T-helper 9 cell (primary cell): ENCODE measurements at places on chromosomes 4 and X.

DNA sequence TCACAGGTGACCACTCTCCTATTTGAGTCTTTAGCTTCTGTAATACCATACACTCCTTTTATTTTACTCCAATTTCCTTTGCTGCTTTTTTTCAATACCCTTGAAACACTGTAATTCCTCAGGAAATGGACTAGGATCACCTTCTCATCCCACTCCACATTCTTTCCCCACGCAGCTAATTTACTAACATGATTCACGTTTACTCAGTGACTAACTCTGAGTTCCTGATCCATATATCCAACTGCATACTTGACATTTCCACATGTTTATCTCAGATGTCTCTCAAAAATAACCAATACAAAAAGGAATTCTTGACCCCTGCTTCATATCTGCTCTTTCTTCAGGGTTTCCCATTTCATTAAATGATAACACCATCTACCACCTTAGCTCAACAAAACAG is 19.9 kb downstream of the RPS6KA6 start:
- DNase-seq: no peak

DNA sequence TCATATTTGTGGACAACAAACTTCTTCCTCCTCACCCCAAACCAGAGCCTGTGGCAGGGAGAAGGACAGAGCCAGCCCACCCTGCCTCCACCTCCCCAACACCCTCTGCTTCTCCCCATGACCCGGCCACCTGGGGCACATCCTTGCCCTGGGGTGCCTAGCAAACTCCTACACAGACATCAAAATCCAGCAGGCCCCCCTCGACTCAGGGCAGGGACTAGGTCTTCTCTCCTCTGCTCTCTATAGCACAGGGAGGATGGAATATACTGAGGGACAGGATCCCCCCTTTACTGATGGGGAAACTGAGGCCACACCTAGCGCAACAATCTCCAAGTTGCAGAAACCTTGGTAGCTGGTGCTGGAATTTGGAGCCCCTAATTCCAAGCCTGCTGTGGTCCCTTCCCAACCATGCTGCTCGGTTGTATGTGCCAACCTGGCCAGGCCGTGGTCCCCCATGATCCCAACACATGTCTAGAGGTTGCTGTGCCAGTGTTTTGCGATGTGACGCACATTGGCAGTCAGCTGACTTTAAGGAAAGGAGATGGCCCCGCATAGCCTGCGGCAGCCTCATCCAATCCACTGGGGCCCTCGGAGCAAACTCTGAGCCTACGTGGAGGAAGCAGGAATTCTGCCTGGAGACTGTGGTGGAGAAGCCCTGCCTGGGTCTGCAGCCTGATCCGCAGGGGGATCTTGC is 53.9 kb upstream of the ADRA2C start:
- no peak for DNase-seq

DNA sequence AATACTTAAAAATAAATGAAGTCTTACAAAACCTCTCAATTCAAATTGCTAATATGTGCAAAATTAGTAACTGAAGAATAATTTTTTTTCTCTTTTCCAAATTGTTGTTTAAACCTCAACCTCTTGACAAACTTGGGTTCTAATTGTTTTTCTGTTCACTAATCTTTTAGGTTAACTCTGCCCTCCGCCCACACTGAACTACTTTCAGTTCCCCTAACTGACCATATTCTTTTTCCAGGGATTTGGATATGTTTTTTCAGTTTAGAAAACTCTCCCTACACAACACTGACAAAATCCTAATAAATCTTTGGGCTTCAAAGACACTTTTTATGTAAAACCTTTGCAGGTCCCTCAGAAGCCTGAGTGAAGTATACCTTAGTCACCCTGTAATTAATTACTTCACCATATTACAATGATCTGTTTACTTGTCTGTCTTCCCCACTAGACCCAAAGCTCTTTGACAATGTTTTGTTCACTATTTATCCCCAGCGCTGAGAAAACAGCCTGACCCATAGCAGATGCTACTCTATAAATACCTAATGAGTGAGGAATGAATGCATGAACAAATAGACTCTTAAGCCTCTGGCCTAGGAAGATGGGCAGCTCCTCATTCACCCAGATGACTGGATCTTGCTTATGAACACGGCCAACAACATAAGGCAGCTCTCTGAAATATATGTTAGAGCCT is 134.9 kb downstream of the MAML3 start:
- no peak for DNase-seq

GRCh38 chrX:113075521-113075920 is 234.9 kb upstream of the AMOT start:
- no peak for DNase-seq

- no peak for DNase-seq
Measured at GRCh38 chr4:35151816-35152572, 1092.3 kb downstream of the ARAP2 start.

- no peak for DNase-seq
Measured at GRCh38 chr4:41725254-41725653, 23.3 kb downstream of the PHOX2B start.

DNA sequence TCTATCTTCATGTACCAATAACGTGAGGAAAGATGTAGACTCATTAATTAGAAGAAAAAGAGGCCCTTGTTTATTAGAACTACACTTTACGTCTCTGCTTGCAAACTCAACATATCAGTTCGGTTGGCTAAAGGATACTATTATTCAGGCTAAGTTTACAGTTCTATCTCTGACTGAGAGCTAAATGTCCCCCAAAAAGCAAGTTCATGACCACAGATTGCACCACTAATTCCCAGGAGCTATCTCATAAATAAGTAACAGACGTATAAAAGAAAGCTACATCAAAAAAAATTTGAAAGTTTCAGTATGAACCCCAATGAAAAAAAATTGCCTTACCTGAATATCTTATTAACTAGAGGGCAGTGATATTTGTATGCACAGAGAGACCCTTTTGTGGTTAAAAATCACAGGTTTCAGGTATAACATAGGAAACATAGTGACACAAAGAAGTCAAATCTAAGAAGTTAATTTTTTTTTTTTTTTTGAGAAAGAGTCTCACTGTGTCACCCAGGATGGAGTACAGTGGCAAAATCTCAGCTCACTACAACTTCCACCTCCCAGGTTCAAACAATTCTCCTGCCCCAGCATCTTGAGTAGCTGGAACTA is 128.9 kb downstream of the MAB21L2 start:
- no peak for DNase-seq

- no peak for DNase-seq
Measured at GRCh38 chr4:946517-947471, 14.5 kb downstream of the TMEM175 start.

GRCh38 chrX:20001588-20001987 is 10.7 kb upstream of the BCLAF3 start:
- no peak for DNase-seq

- DNase-seq: no peak
Measured at GRCh38 chr4:128364565-128364964, 77.0 kb upstream of the PGRMC2 start.

- DNase-seq: no peak
Measured at GRCh38 chr4:84499624-84499982, 511 bp upstream of the NKX6-1 start.

- no peak for DNase-seq
Measured at GRCh38 chrX:9227276-9227675, 193.3 kb upstream of the FAM9B start.

GRCh38 chrX:104522386-104522785 is 43.6 kb upstream of the IL1RAPL2 start:
- DNase-seq: no peak

GRCh38 chr4:97144199-97144598 is 999.1 kb downstream of the STPG2 start:
- no peak for DNase-seq

- DNase-seq: no peak
Measured at GRCh38 chr4:138595171-138595570, 353.0 kb upstream of the SLC7A11 start.

- no peak for DNase-seq
Measured at GRCh38 chrX:125340490-125340889, 20.8 kb downstream of the TEX13C start.

- no peak for DNase-seq
Measured at GRCh38 chr4:111400741-111401140, 744.5 kb upstream of the FAM241A start.

DNA sequence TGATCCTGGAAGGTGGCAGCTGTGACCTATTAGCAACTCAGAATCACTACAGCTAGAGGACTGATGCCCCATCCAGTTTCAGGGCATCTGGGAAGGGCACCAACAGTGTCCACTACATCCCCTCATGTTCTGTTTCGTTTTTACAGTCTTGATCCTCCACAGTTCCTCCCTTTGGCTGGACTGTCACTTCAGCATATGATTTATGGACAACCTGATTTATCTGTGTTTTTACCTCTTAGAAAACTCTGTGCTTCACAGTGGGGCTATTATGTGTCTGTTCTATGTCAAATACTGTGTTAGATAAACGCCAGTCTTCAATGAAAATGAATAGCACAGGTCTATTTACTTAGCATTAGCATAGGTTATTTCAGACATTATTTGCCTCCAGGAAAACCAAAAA is 63.1 kb upstream of the GRPR start:
- DNase-seq: no peak

- DNase-seq: no peak
Measured at GRCh38 chr4:39104255-39104654, 42.2 kb downstream of the KLHL5 start.

DNA sequence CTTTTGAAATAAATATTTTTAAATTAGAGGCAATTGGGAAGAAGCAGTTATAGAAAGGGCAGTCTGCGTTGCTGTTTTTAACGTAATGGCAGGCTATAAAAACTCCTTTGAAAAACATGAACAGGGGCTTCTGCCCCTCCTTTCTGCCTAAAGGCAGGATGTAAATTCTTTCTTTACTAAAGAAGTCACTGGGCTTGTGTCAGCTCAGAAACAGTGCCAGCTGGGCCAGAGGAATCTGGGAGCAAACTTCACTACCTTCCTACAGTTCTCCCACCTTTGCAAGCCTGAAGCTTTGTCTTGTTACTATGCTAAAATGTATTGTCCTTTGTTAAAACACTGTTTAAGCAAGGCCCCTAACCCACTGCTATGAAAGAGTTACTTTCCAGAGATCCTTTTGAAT is 1664.8 kb downstream of the RPA4 start:
- DNase-seq: no peak

DNA sequence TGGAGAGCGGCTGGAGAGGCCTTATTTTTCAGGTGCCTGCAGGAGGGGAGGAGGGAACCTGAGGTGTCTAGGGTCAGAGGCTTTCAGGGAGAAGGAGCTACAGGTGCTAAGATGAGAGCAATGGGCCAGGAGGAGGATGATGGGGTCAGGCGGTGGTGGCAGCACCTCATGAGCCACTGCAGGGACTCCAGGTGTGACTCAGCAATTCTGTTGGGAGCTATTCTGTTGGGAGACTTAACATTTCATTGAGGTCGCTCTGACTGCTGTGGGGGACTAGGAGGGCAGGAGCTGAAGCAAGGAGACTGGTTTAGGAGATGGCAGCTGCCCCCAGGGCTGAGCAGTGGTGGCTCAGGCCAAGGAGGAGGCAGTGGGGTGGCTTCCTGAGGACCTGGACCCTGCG is 65.0 kb downstream of the CLDN34 start:
- no peak for DNase-seq

- no peak for DNase-seq
Measured at GRCh38 chr4:111678908-111679307, 466.3 kb upstream of the FAM241A start.

DNA sequence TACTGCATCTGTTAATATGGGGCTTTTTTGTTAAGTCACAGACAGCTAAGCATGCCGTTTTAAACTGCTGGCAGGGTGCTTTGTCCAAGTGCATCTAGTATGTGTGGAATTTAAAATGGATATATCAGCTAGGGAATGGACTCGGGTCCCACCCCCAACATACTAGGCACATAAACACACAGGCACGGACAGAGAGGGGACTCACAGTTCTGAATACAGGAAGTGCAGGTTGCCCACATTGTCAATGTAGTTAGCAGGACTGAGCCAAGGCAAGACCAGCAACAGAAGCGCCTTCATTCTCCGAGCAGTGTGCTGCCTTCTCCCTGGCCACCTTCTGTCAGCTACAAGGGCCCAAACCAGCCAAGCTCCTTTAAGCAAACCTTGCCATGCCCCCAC is 33.6 kb downstream of the LNX1 start:
- no peak for DNase-seq

GRCh38 chr4:7020290-7020689 is 22.9 kb upstream of the TADA2B start:
- no peak for DNase-seq

DNA sequence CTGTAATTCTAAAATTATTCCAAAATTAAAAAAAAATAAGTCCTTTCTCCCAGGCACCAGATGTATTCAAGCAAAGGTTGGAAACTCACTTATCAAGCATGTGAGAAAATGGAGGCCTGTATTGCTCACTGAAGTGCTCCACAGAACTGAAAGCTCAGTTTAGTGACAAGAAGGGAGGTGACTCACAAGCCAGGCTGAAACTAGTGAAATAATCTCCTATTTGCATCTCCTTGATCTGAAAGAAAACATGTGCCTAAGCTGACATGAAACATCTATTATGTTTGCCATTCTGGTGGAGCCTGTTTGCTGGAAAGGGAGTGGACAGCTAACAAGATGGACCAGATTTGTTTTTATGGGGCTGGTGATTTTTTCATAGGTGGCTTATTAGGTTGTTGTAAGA is 54.0 kb upstream of the AMELX start:
- no peak for DNase-seq

GRCh38 chr4:123737156-123737555 is 340.6 kb downstream of the SPRY1 start:
- DNase-seq: no peak

DNA sequence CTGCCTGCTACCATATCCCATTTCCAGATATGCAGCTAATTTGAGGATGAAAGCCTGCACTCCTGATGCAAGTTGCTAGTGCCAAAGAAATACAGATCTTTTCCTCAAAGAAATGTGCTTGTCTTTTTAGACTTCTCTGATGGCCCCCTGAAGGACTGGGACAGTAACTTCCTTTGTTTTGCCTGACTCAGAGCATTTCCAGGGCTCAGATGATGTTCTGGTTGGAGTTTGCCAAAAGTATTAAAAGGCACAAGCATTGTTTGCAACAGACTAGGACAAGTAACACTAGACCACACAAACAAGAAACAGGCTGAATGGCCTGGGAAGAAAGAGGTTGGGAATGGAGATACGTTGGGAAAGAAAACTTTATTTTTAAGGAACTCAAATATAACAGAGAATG is 175.2 kb downstream of the IL13RA2 start:
- DNase-seq: no peak

DNA sequence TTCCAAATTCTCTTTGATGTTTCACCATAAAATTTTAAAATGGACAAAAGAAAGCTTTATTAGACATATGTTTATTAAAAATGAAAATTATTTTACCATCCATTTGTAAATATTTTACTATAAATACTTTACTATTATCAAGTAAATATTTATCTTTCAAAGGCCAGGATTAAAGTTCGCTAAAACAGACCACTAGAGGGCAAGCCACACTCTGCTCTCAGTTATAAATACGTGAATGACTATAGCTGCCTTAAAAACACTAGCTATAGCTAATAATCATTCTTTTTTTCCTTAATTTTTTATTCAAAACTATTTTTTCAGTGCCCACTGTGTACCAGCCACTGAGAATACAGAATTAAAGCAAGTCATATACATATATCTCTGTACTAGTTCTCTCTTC is 38.6 kb downstream of the UNC5C start:
- DNase-seq: no peak

GRCh38 chrX:112457788-112458187 is 221.9 kb downstream of the LHFPL1 start:
- no peak for DNase-seq

GRCh38 chr4:133802359-133803140 is 399.0 kb downstream of the PABPC4L start:
- DNase-seq: no peak
